ENCODE measurements at places on chromosomes 11 and 22. TPM values are rescaled to one million over a fixed set of nuclear protein-coding genes. Genes with fewer than 3 reads are reported as not detected.

The RASGRP2 gene
- total RNA-seq: 18.8 TPM

The SLC16A8 gene
- not detected for total RNA-seq

The GVQW3 gene
- 3.8 TPM for total RNA-seq

The CCDC89 gene
- 0.22 TPM for total RNA-seq

The OR5A1 gene
- total RNA-seq: not detected

The HTR3A gene
- not detected for total RNA-seq

The IRAG1 gene
- 0.09 TPM for total RNA-seq

The NXPE2 gene
- not detected for total RNA-seq

The SLC22A8 gene
- total RNA-seq: not detected

The CHRDL2 gene
- not detected for total RNA-seq

The MPZL3 gene
- total RNA-seq: 76.3 TPM

The CELF1 gene
- 128 TPM for total RNA-seq

The KRTAP5-2 gene
- not detected for total RNA-seq

The CCDC188 gene
- not detected for total RNA-seq

The OR52N4 gene
- 2.4 TPM for total RNA-seq

The DESI1 gene
- total RNA-seq: 52.6 TPM

The TRIM51 gene
- not detected for total RNA-seq
